ENCODE measurements at places on chromosomes 13 and 19.

- no peak for DNase-seq
These were observed 3.8 kb downstream of the CD22 start for GRCh38 chr19:35332817-35333216.

- DNase-seq = no peak
These were observed 82.9 kb downstream of the ZNF737 start for GRCh38 chr19:20482721-20483120.

GRCh38 chr13:39567569-39567968, 35.4 kb downstream of the LHFPL6 start:
- DNase-seq = no peak

- peak; percentile 86 for DNase-seq
These were observed 40.8 kb upstream of the RFXAP start for GRCh38 chr13:36778083-36778671.

DNA sequence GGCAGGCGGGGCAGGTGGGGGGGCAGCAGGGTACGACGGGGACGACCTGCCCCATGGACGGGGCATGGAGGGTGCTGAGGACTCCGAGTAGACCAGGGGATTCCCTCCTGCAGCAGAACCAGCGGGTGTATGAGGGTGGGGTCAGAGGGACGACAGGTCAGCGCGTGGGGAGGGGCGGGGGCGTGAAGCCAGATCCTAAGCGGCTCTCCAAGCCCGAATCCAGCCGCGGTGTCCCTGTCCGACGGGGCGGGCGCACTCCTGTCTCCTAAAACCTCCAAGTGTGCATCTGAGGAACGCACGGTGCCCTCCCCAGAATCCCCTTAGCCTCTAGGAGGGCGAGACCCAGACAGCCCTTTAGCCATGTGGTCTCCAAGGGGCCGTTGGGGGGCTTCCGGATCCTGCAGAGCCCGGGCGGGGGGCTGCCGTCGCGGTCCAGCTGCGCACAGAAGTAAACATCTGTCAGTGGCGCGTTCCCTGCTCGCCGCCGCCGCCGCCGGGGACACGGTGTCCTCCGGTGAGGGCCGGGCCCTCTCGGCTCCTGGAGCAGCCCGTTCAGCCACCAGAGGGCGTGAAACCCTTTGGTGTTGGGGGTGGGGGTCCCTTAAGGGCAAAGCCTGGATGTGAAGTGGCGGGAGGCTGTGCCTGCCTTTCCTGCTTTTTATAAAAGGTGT, 730 bp downstream of the NRTN start:
- peak; percentile 77 for DNase-seq

GRCh38 chr13:99522298-99522697, 21.0 kb downstream of the TM9SF2 start:
- DNase-seq = no peak

- DNase-seq = no peak
These were observed 364.5 kb downstream of the DNAJC15 start for GRCh38 chr13:43387880-43388279.

- no peak for DNase-seq
These were observed 86.9 kb downstream of the TBC1D4 start for GRCh38 chr13:75395066-75395465.

DNA sequence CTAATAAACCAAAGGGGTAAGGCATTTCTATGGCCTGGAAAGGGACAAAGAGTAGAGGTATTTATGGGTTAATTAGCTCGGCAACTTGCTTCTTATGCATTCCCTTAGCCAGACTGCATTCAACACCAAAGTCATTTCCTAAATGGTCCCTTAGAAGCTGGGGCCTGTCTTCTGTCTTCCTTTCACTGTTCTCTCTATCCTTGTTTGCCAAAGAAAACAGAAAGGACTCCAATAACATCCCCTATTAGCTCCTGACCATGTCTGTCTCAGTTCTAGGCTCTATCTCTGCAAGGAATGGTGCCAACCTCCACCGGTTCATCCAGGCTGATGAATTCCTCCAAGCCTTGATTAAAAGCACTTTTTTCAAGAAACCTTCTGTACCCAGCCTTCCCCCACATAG, 123.5 kb downstream of the KCTD12 start:
- DNase-seq = no peak

GRCh38 chr19:31668921-31669320, 319.7 kb upstream of the TSHZ3 start:
- DNase-seq = no peak

DNA sequence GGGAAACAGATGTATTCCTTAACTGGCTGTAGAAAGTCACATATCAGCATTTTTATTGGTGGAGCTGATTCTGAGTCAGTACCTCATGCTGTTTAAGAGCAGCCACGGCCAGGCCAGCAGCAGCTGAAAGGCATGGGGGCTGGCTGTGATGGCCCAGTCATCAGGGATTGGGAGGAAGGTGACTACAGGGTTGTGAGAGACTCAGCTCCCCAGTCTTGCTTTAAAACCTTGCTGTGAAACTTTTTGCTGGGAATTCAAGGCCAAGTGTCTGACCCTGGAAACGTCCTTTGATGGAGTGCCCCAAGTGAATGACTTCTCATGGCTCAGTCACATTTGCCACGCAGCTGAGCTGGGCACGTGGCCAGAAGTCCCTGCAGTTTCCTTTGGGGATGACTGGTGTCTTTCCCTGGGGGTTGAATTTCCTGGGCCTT, 39.1 kb upstream of the RNF113B start:
- DNase-seq = peak; percentile 75

GRCh38 chr19:21084343-21084742, 2.3 kb downstream of the ZNF714 start:
- DNase-seq = peak; percentile 12

- peak; percentile 79 for DNase-seq
These were observed 67.5 kb downstream of the LATS2 start for GRCh38 chr13:20993661-20994440.

- no peak for DNase-seq
These were observed 17.5 kb downstream of the MCF2L start for GRCh38 chr13:112986470-112986869.

GRCh38 chr19:54325194-54325621, 12.2 kb upstream of the LILRA5 start:
- DNase-seq = peak; percentile 49

DNA sequence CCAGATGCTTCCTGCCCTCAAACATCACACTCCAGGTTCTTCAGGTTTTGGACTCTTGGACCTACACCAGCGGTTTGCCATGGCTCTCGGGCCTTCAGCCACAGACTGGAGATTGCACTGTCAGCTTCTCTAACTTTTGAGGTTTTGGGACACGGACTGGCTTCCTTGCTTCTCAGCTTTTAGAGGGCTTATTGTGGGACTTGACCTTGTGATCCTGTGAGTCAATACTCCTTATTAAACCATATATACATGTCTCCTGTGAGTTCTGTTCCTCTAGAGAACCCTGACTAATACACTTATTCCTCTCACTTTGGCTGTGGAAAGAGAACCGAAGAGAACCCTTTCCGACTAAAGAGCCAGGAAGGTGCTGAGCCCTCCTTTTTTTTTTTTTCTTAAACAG, 53.6 kb downstream of the LMO7 start:
- DNase-seq = no peak

DNA sequence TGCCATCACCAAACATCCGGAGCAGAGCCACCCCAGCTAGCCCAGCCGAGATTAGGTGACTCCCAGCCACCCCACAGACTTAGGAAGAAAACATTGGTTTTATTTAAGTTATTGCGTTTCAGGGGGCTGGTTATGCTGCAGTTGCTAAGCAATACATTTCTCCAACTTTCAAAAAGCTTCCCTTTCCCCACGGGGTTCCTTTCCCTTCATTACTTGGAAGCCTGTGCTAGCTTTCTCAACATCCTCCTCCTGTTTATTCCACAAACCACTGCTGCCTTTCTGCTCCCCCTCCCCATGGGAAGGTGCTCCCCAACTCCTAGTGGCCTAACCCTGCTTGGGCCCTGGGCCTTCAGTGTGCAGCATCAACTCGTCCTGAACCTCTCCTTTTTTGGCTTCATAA, 52.6 kb downstream of the CDADC1 start:
- no peak for DNase-seq

DNA sequence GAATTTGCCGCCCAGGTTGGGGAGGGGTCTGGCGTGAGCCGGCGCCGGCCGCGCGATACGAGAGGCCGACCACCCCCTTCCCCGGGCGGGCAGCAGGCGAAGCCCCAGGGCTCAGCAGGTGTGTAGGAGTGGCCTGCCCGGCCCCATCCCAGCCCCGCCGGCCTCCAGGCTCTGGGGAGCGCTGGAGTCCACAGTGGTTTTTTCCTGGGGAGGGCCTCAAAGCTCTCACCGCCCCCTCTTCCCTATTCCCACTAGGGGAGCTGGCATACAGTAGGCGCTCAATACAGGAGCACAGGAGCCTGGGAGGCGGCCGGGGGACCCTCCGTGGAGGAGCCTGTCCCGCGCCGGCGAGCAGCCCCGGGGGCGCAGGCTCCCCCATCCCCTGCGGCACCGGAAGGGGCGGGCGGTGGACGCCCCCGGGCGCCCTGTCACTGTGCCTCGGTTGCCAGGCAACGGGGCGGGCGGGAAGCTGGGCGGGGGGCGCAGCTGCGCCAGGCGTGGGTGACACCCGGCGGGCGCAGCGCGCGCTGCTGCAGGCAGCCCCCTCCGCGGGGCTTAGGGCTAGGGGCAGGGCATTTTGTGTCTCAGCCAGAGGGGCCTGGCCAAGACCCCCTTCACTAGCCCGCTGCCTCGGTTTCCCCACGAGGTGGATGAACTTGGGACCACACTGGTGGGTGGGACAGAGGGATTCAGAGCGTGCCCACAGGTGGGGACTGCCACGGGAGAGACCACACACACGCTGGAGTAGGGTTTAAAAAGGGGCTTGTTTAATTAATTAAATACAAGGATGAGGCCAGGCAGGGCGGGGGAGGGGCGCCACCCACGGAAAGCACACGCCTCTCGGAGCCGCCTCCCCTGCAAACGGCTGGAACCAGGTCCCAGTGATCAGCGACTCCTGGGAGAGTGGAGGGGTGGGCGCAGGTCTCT, 3.6 kb upstream of the REXO1 start:
- no peak for DNase-seq

- DNase-seq = peak; percentile 66
These were observed 73.4 kb downstream of the COL4A2 start for GRCh38 chr13:110380359-110381028.
